CD14-positive monocyte (primary cell): ENCODE measurements at places on chromosomes 16 and 17. TPM values are rescaled to one million over a fixed set of nuclear protein-coding genes. Genes with fewer than 3 reads are reported as not detected.
A peak's percentile ranks its signal among the peaks of the same experiment; 100 is the strongest.

Gene WFDC1
- polyA plus RNA-seq = not detected in 2 replicates

Gene CTRL
- 1.6 TPM for polyA plus RNA-seq

Gene CHRNE
- polyA plus RNA-seq = 0.54 TPM

Gene VTN
- polyA plus RNA-seq = not detected

Gene SLC5A10
- 0.10 TPM for polyA plus RNA-seq

Gene PRDM7
- not detected for polyA plus RNA-seq

Gene COL1A1
- not detected for polyA plus RNA-seq

Gene SEZ6L2
- polyA plus RNA-seq = not detected in 2 replicates

DNA sequence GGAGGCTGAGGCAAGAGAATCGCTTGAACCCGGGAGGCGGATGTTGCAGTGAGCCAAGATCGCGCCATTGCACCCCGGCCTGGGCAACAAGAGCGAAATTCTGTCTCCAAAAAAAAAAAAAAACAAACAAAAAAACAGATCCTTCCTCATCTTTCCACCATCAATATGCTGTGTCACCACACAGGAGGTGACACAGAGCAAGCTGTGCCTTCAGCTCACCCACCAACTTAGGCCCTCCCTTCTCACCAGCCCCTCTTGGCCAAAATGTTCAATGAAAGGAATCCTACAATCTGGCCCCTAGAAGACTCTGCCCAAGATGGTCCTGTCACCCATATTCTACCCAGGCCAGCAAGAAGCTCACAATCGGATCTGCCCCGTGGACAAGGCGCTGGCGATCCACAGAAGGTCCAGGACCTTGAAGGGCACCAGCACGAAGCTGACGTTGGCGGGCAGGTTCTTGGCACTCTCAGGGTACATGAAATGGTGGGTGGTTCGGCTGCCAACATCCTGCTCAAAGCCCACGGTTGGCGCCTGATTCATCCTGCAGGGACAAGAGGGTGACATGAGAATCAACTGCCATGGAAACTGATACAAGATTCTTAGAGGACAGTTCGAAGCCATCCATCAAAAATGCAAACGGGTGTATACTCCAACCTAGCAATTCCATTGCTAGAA, 41.4 kb downstream of the DDX19A start:
- no peak for DNase-seq

DNA sequence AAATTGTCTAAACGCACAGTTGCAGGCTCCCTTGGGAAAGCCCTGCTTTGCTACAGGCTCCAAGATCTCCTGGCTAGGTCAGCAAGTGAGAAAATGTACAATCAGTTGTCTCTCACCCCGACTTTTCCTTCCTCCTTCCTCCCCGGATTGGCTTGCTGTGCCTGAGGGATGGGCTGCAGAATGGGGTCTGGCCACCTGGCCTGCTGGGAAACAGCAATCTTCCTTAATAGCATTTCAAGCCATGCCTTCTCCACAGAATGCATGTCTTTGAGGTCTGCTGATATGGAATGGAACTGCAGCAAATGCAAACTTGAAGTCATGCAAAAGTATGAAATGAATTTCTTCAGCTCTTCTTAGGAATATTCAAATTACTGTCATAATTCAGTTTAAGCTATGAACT, 42.9 kb upstream of the SLFN13 start:
- DNase-seq = no peak

DNA sequence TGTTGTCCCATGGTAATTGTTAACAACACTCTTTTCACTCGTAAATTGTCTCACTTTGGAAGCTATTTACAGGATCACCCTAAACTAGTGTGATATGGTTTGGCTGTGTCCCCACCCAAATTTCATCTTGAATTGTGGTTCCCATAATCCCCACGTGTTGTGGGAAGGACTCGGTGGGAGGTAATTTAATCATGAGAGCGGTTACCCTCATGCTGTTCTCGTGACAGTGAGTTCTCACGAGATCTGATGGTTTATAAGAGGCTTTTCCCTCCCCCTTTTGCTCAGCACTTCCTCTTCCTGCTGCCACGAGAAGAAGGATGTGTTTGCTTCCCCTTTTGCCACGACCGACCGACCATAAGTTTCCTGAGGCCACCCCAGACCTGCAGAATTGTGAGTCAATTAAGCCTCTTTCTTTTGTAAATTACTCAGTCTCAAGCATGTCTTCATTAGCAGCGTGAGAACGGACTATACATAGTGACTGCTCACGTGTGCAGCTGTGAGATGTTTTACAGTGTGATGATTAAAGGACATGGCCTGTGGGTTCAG, 34.4 kb downstream of the DNAH3 start:
- DNase-seq = peak; percentile 69

DNA sequence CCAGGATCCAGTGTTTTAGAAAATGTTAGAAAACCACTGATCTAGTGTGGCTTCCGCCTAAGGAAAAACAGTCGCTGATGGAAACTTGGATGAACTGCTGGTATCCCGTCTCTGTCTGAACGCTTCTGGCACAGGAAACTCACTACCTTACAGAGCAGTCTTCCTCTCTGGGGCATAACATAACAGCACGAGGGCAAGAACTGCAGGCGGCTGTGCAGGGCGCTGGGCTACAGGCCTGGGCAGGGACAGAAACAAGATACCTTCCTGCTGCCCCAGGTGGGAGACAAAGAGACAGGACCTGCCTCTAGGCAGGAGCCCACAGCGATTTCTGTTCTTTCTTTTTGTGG, 10.5 kb downstream of the MXRA7 start:
- no peak for DNase-seq

DNA sequence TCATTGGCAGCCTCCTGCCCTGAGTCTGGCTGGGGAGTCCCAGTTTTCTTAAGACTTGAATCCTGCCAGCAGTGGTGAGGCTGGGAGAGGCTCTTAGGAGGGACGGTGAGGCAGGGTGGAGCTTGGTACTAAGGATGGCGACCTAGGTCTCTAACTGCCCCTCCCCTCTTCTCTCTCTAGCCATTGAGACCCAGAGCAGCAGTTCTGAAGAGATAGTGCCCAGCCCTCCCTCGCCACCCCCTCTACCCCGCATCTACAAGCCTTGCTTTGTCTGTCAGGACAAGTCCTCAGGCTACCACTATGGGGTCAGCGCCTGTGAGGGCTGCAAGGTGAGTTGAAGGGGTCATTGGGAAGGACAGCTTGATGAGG, 16.4 kb downstream of the GJD3 start:
- DNase-seq = no peak

- DNase-seq = no peak
Observed at GRCh38 chr17:76572201-76572910, 13.3 kb downstream of the ST6GALNAC2 start.

- DNase-seq = peak; percentile 50
Observed at GRCh38 chr17:69176457-69176795, 34.7 kb upstream of the ABCA6 start.

DNA sequence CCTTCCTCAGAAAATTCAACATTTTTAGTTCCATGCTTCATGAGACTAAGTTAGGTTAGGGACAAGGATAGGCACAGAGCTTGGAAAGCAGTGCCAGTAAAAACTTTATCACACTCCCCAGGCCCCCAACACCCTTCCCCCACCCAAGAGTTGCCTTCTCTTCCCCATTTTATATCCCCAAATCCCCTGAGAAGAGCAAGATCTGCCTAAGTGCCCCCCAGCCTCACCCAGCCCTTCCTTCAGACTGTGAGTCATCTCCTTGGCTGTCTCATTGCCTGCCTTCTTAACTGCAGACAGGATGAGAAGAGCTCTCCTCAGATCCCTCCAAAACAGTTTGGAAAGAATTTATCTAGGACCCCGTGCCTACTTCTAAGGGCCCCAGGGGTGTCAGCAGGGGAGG, 55.8 kb downstream of the NEUROD2 start:
- DNase-seq = no peak

- no peak for DNase-seq
Observed at GRCh38 chr17:60602385-60602742, 2.4 kb downstream of the PPM1D start.

GRCh38 chr16:85902366-85903155, 3.6 kb downstream of the IRF8 start:
- peak; percentile 40 for DNase-seq

GRCh38 chr17:79461041-79461440, 149.8 kb downstream of the RBFOX3 start:
- no peak for DNase-seq

DNA sequence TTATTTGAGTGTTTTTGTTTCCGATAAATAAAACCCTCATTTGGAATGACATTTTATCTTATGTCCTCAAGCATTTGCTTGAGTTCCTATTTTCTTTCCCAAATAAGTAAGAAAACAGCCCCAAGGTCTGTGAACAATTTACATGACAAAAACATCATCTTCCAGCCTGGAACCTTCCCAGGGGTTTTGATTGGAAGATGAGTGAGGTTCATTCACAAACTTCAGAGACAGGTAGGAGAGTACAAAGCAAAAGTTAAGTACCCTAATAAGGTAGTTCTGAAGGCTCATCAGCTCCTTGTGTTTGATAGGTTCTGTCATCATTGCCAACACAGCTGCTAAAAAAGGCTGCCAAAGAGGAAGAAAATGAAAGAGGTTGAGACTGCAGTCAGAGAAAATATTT, 772.8 kb downstream of the CDH8 start:
- DNase-seq = no peak

- DNase-seq = no peak
Observed at GRCh38 chr17:7557147-7557764, 1.3 kb upstream of the TNFSF13 start.
